A673 (cell line): ENCODE measurements at places on chromosomes 11 and 22.

- DNase-seq: no peak
Measured at GRCh38 chr11:111330234-111330893, 32.0 kb downstream of the POU2AF3 start.

DNA sequence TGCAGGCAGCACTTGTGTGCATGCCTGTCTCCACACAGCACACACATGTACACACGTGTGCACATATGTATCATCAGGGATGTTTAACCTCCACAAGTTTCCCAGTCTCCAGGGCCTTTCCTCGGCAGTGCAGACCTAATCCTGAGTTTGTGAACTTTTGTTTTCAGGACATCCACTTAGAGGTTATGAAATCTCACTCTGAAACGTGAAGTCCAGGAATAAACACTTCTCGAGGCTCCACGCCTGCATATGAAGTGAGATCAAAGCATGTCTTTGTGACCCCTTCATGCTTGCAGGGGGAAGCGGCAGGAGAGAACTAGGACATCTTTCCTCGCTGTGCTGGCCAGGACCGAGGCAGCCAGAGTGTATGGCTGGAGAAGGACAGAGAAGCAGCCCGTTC, 3.1 kb downstream of the SHISAL1 start:
- no peak for DNase-seq

GRCh38 chr11:119445850-119446249, 22.9 kb upstream of the THY1 start:
- no peak for DNase-seq

DNA sequence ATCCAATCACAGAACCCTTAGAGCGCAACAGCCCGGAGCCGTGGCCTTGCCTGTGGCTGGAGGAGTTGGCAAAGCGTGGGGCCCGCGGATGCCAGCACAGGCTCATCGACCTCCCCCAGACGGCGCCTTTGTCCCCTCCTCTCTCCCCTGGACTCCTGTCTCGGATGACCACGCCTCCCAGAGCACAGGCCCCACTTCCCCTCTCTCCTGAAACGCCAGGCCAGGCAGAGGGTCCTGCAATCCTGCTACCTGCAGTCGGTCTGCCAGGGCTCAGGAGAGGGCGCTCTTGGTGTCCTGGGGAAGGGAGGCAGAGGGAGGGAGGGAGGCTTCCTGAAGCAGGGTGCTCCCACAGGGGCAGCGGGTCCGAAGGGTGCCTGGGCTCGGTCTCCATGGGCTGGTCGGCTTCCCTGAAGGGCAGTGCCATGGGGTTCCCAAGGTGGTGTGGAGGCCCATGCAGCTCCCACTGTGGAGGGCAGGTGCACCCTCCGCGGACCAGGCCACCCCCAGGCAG, 16.6 kb upstream of the TTLL12 start:
- DNase-seq: no peak

GRCh38 chr11:100994966-100995365, 134.6 kb downstream of the PGR start:
- no peak for DNase-seq

DNA sequence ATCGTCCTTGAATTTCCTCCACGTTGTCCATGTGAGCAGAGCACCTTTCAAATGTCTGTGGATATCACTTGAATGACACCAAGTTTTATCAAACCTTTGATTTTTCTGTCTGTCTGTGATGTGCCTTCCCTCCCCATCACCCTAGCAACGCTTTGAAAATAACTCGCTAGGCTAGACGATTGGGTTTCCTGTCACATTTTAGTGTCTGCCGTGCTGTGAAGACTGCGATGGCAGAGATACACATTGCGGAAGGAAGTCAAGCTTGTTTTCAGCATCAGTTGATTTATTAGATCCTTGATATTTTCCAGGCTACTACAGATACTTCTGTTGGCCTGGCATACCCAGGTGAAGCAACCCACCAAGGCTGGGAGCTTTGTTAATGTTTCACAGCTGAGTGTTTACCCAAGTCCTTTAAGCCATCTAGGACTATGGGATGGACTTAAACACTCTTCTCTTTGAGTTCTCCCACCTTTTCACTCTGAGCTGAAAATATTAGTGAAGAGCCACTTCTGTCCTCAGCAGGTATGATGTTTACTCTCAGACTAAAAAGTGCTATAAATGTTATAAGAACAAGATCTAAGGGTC, 93.6 kb upstream of the CD44 start:
- no peak for DNase-seq

GRCh38 chr22:29733362-29734201, 13.8 kb downstream of the CABP7 start:
- peak; percentile 72 for DNase-seq

DNA sequence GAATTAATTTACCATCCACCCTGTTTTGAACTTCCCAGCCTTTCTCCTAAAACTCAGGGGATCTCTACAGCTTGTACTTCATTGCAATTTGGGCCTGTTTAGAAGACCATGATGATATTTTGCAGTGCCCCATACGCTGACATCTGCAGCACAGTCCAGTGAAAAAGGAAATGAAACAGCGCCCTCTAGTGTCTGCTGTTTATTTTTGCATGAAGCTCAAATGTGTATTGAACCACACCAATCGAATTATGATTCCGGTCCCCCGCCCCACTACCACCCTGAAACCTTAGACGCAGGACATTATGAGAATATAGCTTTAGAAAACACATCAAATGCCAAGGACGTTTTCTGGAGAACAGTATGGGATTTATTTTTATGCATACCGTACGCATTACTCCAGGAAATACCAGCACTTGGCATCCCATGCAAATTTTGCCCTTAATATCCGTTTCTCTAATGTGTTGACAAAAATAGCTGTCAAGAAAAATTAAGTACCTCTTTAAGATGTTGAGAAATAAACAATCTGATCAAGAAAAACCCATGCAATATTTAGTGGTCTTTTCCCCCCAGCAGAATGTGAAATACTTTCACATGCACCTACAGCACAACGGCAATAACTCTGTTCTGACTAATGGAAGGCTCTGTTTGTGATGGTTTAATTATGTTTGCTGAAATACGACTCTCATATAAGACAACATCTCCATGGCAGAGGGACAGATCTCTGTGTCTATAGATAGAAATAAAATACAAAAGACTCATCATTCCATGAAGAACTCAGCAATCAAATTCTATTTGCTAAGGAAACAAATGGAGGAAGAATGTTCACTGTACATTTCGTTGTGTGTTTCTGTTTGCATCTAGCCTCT, 93.9 kb downstream of the TECTA start:
- DNase-seq: peak; percentile 83

- no peak for DNase-seq
Measured at GRCh38 chr22:36294801-36295200, 41.9 kb downstream of the APOL1 start.

GRCh38 chr11:76761718-76762355, 21.3 kb upstream of the TSKU start:
- no peak for DNase-seq
